ENCODE measurements at places on chromosomes 3 and 15. TPM values are rescaled to one million over a fixed set of nuclear protein-coding genes. Genes with fewer than 3 reads are reported as not detected.

DNA sequence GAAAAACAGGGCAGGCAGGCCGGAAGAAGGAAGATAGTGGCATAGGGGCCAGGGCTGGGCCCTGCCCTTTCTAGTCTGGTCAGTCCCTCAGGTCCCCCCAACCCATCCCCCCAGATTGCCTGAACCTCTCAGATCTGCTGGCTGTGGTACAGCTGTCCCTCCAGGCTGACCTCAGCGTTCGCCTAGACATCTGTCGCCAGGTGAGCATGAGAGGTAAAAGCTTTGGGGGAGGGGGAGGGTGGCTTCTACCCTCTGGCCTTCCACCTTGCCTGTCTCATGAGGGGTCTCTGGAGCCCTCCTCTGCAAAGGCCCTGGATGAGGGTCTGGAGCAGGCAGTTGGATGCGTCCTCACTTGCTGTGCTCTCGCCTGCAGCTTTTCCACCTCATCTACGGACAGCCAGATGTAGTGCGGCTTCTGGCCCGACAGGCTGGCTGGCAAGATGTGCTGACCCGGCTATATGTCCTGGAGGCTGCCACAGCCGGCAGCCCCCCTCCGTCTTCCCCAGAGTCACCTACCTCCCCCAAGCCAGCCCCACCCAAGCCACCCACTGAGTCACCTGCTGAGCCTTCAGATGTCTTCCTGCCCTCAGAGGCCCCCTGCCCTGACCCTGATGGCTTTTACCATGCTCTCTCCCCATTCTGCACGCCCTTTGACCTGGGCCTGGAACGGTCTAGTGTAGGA is 20.2 kb downstream of the NBEAL2 start:
- H3K36me3 ChIP-seq = no peaks in the 10 kb centered on the region
- no peaks in the 10 kb centered on the region for H3K27me3 ChIP-seq
- no peaks in the 10 kb centered on the region for H3K4me1 ChIP-seq
- no peak overlapping the region for H3K4me3 ChIP-seq

- H3K27ac ChIP-seq = no peak overlapping the region
- H3K4me1 ChIP-seq = peaks cover 24% of the 10 kb centered on the region
- no peaks in the 10 kb centered on the region for H3K36me3 ChIP-seq
- DNase-seq = no peak
Measured at GRCh38 chr3:2652386-2652785, 457.8 kb downstream of the IL5RA start.

DNA sequence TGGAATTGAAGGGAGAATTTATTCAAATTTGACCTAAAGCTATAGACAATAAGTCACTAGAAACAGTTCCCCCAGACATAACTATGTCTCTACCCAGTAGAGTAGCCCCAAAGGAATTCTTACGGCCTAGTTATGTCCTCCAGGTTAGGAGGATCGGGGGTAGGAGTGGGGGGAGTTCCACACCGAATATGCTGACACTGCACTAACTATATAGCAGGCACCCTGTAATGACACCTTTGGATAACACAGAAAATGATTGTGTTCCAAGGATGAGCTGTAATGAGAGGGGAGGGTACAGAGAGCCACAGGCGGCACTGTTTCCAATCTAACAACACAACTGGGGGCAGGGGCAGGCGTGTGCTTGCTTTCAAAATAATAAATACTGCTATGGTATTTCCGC is 376.2 kb upstream of the RORA start:
- DNase-seq = no peak
- H3K36me3 ChIP-seq = no peaks in the 10 kb centered on the region
- H3K4me1 ChIP-seq = no peaks in the 10 kb centered on the region

DNA sequence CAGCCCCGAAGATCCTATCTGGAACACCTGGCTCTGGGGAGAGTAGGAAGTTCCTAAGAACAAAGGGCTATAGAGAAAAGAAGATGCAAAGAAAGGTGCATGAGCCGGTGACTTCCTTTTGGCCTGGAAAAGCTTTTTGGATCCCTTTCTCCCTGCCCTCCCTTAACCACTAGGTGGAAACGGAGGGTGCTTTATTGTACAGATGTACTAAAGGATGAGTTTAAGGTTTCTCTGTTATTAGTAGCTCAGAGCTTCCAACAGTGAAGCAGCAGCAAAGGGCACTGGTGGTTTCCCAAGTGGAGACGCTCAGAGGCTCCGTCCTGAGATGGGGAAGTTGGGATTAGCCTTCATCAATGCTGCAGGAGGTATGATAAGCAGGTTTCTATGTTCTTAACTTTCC is 5.9 kb upstream of the ADGRG7 start:
- no peaks in the 10 kb centered on the region for H3K27me3 ChIP-seq
- DNase-seq = peak; percentile 58
- no peaks in the 10 kb centered on the region for H3K36me3 ChIP-seq

GRCh38 chr3:31743331-31744089 is 210.8 kb downstream of the STT3B start:
- H3K4me1 ChIP-seq = peaks cover 7% of the 10 kb centered on the region
- H3K4me3 ChIP-seq = no peak overlapping the region
- no peak overlapping the region for H3K27ac ChIP-seq
- DNase-seq = peak; percentile 42

- H3K27ac ChIP-seq = no peak overlapping the region
- no peaks in the 10 kb centered on the region for H3K27me3 ChIP-seq
- no peaks in the 10 kb centered on the region for H3K36me3 ChIP-seq
- no peak overlapping the region for H3K4me3 ChIP-seq
- no peak for DNase-seq
Measured at GRCh38 chr3:18630295-18630694, 205.2 kb upstream of the SATB1 start.

The SH2D7 gene
- not detected for total RNA-seq

The PRSS50 gene
- total RNA-seq = 4.1 TPM

The ZMYND10 gene
- total RNA-seq = 0.56 TPM

The SLC2A2 gene
- not detected for total RNA-seq

Data from cardiac muscle cell (in vitro differentiated cells and primary cell).